Fibroblast of lung (primary cell): ENCODE measurements at places on chromosomes 2 and 18.

GRCh38 chr2:98757904-98758421 lies 27.0 kb upstream of the MGAT4A start:
- peak; percentile 71 for DNase-seq
- H3K36me3 ChIP-seq = no peaks in the 10 kb centered on the region
- no peak overlapping the region for H3K4me3 ChIP-seq
- H3K27me3 ChIP-seq = peaks cover 2% of the 10 kb centered on the region
- no peak overlapping the region for H3K27ac ChIP-seq
- no peaks in the 10 kb centered on the region for H3K4me1 ChIP-seq

DNA sequence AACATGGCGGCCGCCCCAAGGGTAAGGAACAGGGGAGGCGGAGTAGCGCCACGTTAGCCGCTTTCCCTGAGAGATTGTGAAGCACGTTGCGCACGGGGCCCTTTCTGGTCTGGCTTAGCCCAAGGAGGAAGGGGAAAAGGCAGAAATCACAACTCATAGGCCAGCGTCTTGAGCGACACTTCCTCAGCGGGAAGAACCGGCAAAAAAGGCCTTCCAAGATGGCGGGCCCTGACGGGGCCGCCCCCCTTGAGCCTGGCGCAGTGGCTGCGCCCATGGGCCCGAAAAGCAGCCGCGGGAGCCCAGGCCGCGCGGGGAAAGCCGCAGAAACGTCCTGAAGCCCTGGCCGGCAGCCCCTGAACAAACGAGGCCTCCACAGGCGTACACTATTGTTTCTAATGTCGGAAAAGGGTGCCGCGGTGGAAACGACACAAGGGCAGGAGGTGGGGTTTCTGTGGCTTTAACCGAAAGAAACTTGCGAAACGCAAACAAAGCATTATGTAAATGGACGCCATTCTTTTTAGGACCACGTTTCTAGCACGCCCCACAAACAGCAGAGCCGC lies 919 bp upstream of the PCBP1 start:
- peaks cover 10% of the 10 kb centered on the region for H3K4me1 ChIP-seq
- peaks cover 11% of the 10 kb centered on the region for H3K36me3 ChIP-seq
- peak; percentile 93 for DNase-seq
- no peaks in the 10 kb centered on the region for H3K27me3 ChIP-seq
- peak overlapping the region; percentile 100 for H3K27ac ChIP-seq
- peak overlapping the region; percentile 52 for H3K4me3 ChIP-seq

- H3K36me3 ChIP-seq = no peaks in the 10 kb centered on the region
- H3K4me1 ChIP-seq = no peaks in the 10 kb centered on the region
- H3K4me3 ChIP-seq = no peak overlapping the region
Observed at GRCh38 chr2:176156301-176156806, 753 bp upstream of the HOXD3 start.

DNA sequence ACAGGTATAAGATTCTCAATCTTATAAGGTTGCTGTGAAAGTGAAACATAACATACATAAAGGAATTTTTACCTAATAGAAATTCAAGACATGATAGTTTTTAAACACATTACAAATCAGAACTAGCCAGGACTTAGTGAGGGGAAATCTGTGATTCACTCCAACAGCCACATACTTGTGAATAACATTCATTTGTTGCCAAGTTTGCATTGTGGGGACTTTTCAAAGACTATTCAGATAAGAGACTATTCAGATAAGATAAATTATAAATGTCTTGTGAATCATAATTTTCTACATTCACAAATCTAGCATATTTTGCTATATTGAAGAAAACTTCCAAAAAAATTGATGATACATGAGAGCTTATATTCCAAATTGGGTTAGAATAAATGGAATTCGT lies 345.3 kb upstream of the CDH20 start:
- H3K27ac ChIP-seq = no peak overlapping the region
- H3K4me3 ChIP-seq = no peak overlapping the region
- peak; percentile 22 for DNase-seq
- no peaks in the 10 kb centered on the region for H3K36me3 ChIP-seq
- no peaks in the 10 kb centered on the region for H3K27me3 ChIP-seq

- no peak overlapping the region for H3K4me3 ChIP-seq
- H3K4me1 ChIP-seq = no peaks in the 10 kb centered on the region
- peak; percentile 38 for DNase-seq
- no peaks in the 10 kb centered on the region for H3K27me3 ChIP-seq
Observed at GRCh38 chr2:188659656-188660406, 314.3 kb upstream of the COL3A1 start.

DNA sequence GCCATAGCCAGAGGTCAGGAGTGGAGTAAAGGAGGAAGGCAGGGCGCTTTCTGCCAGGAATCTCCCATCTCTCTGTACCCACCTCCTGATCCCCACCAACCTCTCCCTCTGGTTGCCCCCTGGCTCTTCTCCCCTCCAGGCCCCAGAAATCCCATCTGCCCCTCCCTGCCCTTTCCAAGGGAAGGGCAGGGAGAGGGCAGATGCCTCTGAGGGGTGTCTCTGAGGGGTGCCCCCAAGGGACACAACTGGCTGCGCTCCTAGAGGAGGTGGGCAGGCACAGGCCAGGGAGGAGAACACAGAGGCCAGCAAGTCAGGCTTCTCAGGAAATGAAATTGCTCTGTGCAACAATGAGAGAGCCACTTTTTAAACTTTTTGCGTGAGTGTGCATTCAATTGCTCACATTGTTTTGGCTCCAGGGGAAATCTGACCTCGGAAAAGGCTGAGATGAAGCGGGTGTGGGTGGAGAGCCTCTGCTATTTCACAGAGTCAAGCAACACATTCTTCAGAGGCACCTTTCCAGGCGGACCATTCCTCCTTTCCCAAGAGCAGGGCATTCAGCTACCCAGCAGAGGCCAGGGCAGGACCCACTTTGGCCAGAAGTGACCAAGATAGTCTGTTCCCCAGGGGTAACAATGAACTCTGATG lies 125.5 kb downstream of the SMAD7 start:
- H3K4me1 ChIP-seq = peaks cover 12% of the 10 kb centered on the region
- H3K4me3 ChIP-seq = no peak overlapping the region
- DNase-seq = peak; percentile 68

DNA sequence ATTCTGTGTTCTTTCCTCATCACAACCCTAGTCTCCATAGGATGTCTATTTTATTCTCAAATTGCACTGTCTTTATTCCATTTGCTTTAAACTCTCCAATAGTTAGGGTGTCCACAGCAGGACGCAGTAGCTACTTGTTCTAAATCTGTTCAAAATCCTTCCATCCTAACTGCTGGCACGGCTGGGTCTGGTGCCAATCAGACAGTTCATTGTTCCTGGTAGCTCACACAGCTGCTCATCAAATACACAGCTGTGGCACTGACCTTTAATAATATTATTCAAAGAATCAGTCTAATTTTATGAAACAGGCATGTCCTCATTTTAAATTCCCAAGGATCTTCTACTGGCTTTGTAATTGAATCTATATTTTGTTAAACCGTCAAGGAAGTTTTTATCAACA lies 59.7 kb upstream of the TMEFF2 start:
- no peak for DNase-seq
- no peak overlapping the region for H3K4me3 ChIP-seq
- no peaks in the 10 kb centered on the region for H3K27me3 ChIP-seq
- H3K4me1 ChIP-seq = no peaks in the 10 kb centered on the region

DNA sequence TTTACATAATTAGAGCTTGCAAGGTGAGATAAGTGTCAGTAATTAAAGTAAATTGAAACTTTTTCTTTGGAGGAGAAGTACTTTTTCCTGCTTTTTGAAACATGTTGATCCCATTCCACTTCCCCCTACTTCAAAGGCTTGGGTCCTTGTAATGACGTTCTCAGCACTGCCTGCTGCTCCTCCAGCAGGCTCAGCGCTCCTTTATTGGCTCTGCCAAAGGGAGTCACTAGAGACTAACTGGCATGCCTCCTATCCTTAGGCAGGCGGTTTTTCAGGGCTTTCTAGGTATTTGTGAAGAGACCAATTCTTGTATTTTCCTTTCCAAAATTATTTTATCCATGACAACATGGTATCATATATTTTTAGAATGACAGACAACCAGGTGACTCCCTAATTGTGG lies 43.9 kb upstream of the ACADL start:
- H3K27me3 ChIP-seq = no peaks in the 10 kb centered on the region
- H3K27ac ChIP-seq = no peak overlapping the region
- no peaks in the 10 kb centered on the region for H3K36me3 ChIP-seq

DNA sequence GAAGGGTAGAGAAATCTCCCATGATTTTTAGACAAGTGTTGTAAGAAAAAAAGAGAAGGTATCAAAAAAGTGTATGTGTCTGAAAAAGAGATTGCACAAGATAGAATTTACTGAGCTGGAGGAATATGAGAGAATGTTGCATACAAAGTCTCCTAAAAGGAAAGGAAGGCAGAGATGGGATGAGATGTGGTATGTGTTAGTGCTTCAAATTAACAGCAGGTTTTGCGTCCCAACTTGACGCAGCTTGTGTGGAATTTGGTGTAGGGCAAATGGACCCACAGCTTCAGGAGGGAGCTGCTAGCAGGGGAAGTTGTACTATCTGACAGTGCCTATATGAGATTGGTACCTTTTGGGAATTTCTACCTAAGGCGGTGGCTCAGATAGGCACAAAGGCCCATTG lies 9.0 kb upstream of the RASGRP3 start:
- H3K27ac ChIP-seq = no peak overlapping the region
- H3K36me3 ChIP-seq = no peaks in the 10 kb centered on the region
- H3K4me1 ChIP-seq = no peaks in the 10 kb centered on the region
- DNase-seq = no peak
- no peaks in the 10 kb centered on the region for H3K27me3 ChIP-seq

DNA sequence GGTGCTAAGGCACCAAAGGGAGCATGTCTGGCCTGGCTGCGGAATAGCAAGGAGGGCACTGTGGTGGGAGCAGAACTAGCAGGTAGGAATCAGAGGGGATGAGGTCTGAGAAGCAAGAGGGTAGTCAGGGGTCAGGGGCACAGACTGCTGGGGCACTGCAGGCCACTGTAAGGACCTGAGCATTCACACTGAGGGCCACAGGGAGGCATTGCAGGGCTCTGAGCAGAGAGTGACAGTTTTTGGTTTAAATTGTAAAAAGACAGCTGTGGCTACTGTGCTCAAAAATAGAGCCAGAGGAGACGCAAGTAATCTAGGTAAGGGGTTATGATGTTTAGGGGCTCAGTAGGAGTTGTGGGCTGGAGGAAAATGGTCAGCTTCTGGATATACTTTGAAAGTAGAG lies 41.5 kb downstream of the ARHGAP25 start:
- no peaks in the 10 kb centered on the region for H3K4me1 ChIP-seq
- H3K36me3 ChIP-seq = no peaks in the 10 kb centered on the region
- no peak overlapping the region for H3K4me3 ChIP-seq
- H3K27me3 ChIP-seq = no peaks in the 10 kb centered on the region
- no peak overlapping the region for H3K27ac ChIP-seq
- DNase-seq = no peak

DNA sequence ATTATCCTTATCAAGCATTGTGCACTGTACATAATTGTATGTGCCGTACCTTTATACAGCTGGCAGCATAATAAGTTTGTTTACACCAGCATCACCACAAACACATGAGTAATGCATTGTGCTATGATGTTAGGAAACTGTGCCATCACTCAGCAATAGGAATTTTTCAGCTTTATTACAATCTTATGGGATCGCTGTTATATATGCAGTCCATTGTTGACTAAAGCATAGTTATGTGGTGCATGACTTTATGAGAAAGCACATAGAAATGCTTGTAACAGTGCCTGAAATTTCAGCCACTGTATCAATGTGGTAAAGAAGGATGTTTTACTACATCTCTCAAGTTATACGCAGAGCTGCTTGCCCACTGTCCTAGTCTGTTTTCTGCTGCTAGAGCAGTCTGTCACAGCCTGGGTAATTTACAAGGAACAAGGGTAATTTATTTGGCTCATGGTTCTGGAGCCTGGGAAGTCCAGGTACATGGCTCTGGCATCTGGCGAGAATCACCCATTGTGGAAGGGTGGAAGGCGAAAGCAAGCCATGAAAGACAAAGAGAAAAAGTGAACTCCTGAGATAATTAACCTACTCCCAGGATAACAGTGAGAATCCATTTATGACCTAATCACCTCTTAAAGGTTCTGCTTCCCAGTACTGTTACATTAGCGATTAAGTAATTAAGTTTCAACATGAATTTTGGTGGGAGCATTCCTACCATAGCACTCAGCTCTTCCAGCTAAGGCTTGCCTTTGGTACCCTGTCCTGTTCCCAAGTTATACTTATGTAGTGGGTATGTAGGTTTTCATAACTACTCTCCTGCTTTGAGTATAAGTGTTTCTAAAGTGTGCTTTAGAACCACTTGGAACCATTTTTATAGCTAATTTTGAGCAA lies 4.6 kb downstream of the MAP3K20 start:
- peak; percentile 91 for DNase-seq
- H3K4me3 ChIP-seq = no peak overlapping the region
- no peaks in the 10 kb centered on the region for H3K27me3 ChIP-seq
- H3K27ac ChIP-seq = peak overlapping the region; percentile 79
- peaks cover 2% of the 10 kb centered on the region for H3K36me3 ChIP-seq

GRCh38 chr2:111948832-111949231 lies 50.4 kb downstream of the MERTK start:
- H3K36me3 ChIP-seq = no peaks in the 10 kb centered on the region
- no peak overlapping the region for H3K27ac ChIP-seq
- H3K27me3 ChIP-seq = peaks cover 2% of the 10 kb centered on the region
- DNase-seq = no peak
- H3K4me1 ChIP-seq = peaks cover 5% of the 10 kb centered on the region
- no peak overlapping the region for H3K4me3 ChIP-seq

- H3K27ac ChIP-seq = no peak overlapping the region
- no peak overlapping the region for H3K4me3 ChIP-seq
- no peaks in the 10 kb centered on the region for H3K36me3 ChIP-seq
- no peaks in the 10 kb centered on the region for H3K4me1 ChIP-seq
- no peak for DNase-seq
Observed at GRCh38 chr2:52831216-52831615, 936.4 kb upstream of the CHAC2 start.

- no peaks in the 10 kb centered on the region for H3K27me3 ChIP-seq
- H3K36me3 ChIP-seq = no peaks in the 10 kb centered on the region
- H3K27ac ChIP-seq = no peak overlapping the region
- DNase-seq = no peak
- H3K4me3 ChIP-seq = no peak overlapping the region
- no peaks in the 10 kb centered on the region for H3K4me1 ChIP-seq
Observed at GRCh38 chr18:61153571-61153970, 179.7 kb upstream of the CDH20 start.

DNA sequence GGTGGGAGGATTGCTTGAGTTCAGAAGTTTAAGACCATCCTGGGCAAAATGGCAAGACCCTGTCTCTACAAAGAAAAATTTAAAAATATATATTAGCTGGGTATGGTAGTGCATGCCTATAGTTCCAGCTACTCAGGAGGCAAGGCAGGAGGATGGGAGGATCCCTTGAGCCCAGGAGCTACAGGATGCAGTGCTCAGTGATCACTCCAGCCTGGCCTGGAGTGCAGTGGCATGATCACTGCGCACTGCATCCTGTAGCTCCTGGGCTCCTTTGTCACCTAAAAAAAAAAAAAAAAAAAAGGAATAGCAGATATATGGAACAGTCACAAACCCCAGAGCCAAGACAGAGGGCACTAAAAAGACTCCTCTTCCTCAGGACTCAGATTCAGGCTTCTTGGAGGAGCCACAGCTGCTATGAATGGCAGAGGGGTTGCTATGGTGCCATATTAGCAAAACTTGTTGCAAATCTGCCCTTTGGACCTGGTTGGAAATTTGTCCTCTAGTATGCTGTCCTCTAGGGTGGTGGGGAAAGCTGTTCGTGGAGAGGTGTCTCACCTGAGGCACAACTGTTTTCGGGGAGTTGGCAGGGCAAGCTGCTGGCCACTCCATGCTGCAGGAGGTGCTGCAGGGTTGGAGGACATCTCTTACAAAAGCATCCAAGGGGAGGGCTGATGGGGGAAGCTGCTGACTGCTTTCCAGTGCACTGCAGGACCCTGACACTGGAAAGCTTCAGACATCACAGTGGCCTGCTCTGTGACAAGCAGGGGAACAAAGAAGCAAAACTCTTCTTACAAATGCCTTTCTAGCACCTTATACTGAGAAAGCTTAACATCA lies 22.7 kb downstream of the CYP20A1 start:
- H3K27me3 ChIP-seq = no peaks in the 10 kb centered on the region
- no peaks in the 10 kb centered on the region for H3K36me3 ChIP-seq
- no peaks in the 10 kb centered on the region for H3K4me1 ChIP-seq
- no peak for DNase-seq
- no peak overlapping the region for H3K27ac ChIP-seq
